Body of pancreas (tissue), 4 donors: ENCODE measurements at places on chromosomes 7 and 10.

DNA sequence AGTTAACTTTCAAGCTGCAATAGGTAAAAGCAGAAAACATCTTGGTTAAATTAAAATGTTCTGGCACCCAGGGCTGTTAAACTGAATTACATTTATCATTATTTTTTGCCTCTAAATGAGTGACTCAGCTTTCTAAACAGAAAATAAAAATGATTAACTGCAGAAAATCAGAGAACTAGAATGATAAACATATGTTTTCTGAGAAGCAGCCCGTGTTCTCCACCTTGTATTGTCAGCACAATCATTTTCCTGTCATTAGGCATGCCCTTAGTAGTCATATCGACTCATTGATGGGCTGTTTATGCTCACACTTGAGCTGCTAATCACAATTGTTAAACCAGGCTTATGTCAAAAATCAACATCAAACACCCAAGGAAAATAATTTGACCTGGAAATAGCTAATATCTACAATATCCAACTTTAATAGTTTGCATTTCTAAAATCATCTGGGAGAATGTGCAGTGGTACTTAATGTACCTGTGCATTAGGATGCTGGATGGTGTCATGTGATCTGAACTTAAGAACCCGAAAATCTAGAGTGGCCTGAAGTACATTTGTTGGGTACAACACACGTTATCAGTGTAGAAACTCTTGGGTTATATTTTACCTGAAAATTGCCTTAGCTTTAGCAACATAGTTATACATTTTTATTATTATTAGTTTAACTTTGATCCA is 2.3 kb downstream of the MDFIC start:
- no peak for DNase-seq
- H3K4me3 ChIP-seq = no peak overlapping the region
- no peaks in the 10 kb centered on the region for H3K4me1 ChIP-seq
- H3K27me3 ChIP-seq = no peaks in the 10 kb centered on the region
- H3K27ac ChIP-seq = no peak overlapping the region
- H3K36me3 ChIP-seq = no peaks in the 10 kb centered on the region

- no peaks in the 10 kb centered on the region for H3K27me3 ChIP-seq
- H3K27ac ChIP-seq = no peak overlapping the region
- peaks cover 8% of the 10 kb centered on the region for H3K4me1 ChIP-seq
- H3K4me3 ChIP-seq = no peak overlapping the region
- no peaks in the 10 kb centered on the region for H3K36me3 ChIP-seq
Observed at GRCh38 chr10:116989439-116989838, 15.5 kb downstream of the SHTN1 start.

DNA sequence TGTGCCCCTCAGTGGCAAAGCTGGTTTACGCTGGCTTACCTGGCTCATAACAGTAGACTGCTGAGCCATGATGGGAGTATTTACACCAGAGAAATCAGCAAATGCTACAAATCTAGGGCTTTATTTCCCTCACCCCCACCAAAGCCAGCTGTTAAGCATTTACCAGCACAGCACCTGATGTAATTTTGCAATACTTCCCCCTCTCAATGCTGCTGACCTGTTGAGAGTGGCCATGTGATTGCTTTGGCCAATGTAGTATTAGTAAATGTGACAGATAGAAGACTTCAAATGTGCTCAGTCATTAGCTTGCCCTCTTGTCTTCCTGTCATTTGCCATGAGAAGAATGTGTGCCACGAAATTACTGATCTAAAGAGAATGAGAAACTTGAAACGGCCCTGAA is 46.6 kb downstream of the HERPUD2 start:
- no peaks in the 10 kb centered on the region for H3K36me3 ChIP-seq
- H3K27ac ChIP-seq = peak overlapping the region; percentile 79
- no peak overlapping the region for H3K4me3 ChIP-seq

DNA sequence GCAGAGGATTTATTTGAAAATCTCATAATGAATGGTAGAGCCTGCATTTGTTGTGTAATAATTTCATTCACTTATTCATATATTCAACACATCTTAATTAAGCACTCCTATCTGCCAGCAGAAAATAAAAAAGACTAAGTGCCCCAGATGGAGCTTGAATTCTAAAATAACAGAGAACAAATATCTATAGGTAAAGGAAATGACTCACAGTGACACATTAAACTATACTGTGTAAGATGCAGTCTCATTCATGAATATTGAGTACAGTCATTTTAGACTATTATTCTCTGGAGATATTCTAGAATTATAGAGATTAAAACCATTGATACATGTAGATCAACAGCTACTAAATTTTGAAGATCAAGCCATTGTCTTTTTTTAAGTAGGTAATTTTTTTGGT is 72.1 kb downstream of the PTPRZ1 start:
- no peaks in the 10 kb centered on the region for H3K27me3 ChIP-seq
- H3K4me1 ChIP-seq = peaks cover 11% of the 10 kb centered on the region
- H3K27ac ChIP-seq = no peak overlapping the region
- H3K4me3 ChIP-seq = no peak overlapping the region
- no peaks in the 10 kb centered on the region for H3K36me3 ChIP-seq

DNA sequence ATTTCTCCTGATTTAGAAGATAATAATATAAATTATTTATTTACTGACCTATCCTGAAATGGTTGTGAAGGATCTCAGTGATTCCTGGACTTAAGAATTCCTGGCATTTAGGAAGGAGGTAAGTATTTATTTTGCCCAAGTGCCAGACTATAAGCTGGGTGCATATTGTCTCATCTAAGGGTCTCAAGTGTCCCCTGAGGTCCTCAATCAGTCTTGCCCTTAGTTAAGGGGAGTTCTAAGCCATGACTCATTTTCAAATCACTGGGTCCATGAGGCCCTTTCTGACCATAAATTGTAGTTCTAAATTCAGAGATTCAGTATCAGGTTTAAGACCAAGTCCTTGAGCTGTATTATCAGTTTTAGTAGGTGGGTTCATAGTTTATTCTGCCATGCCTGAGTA is 251.6 kb upstream of the MEOX2 start:
- no peak overlapping the region for H3K4me3 ChIP-seq
- no peaks in the 10 kb centered on the region for H3K36me3 ChIP-seq
- H3K27ac ChIP-seq = no peak overlapping the region
- H3K4me1 ChIP-seq = no peaks in the 10 kb centered on the region
- DNase-seq = no peak

GRCh38 chr7:55490099-55490498 is 82.2 kb downstream of the VOPP1 start:
- H3K36me3 ChIP-seq = no peaks in the 10 kb centered on the region
- DNase-seq = no peak
- H3K4me3 ChIP-seq = no peak overlapping the region
- H3K4me1 ChIP-seq = no peaks in the 10 kb centered on the region

GRCh38 chr10:133405844-133406527 is 12.0 kb downstream of the MTG1 start:
- H3K36me3 ChIP-seq = peaks cover 15% of the 10 kb centered on the region
- H3K27me3 ChIP-seq = no peaks in the 10 kb centered on the region
- no peak overlapping the region for H3K4me3 ChIP-seq

DNA sequence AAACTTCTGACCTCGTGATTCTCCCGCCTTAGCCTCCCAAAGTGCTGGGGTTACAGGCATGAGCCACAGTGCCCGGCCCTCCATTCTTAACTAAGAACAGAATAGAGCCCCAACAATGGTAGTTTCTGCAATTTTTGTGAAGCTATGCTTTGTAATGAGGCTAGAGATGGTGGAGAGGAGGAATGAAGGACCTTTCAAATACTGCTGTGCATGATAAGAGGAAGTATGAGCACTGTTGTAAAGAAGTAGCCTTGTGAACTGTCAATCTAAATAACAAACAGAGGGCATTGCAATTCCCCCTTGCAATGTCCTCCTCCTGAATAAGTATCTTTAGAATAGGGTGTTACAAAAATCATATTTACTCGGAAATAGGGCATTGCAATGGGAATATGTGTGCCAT is 70.2 kb downstream of the EVX1 start:
- H3K27me3 ChIP-seq = no peaks in the 10 kb centered on the region
- no peaks in the 10 kb centered on the region for H3K4me1 ChIP-seq
- no peak overlapping the region for H3K27ac ChIP-seq
- DNase-seq = no peak

DNA sequence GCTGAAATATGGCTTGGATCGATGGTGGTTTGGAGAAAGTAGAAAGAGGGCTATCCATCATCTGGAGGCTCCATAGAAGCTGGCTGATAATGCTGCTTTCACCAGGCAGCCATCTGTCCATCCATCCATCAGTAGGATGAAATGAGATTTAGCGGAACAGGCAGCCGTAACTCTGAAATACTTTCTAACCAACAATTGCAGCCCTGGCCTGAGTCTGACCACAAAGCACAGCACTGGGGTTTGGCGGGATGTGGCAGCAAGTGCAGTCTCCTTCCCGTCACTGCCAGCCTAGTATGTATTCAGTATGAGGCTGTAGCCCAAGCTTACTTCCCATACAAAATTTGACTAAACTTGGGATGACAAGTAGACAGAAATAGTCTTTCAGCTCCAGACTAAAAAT is 38.0 kb downstream of the R3HCC1L start:
- no peak overlapping the region for H3K4me3 ChIP-seq
- H3K4me1 ChIP-seq = no peaks in the 10 kb centered on the region
- H3K36me3 ChIP-seq = no peaks in the 10 kb centered on the region

DNA sequence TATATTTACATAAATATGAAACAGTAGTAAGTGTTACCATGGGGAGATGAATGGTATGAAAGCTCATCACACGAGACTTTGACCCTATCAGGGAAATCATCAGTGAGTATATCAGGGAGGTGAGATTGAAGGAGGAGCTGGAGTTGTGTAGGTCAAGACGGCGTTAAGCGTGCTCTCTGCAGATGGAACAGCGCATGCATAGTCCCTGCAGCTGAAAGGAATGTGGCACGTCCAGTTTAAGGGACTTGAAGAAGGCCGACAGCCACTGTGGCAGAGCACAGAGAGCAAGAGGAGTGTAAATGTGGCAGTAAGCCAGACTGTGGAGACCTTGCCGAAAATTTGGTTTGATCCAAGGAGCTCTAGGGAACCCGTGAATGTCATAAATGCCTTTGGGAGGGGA is 38.9 kb downstream of the POU6F2 start:
- no peak overlapping the region for H3K4me3 ChIP-seq
- no peaks in the 10 kb centered on the region for H3K27me3 ChIP-seq
- no peak overlapping the region for H3K27ac ChIP-seq
- no peaks in the 10 kb centered on the region for H3K36me3 ChIP-seq
- H3K4me1 ChIP-seq = peaks cover 4% of the 10 kb centered on the region

- no peak overlapping the region for H3K27ac ChIP-seq
- no peak for DNase-seq
- H3K4me3 ChIP-seq = no peak overlapping the region
- no peaks in the 10 kb centered on the region for H3K27me3 ChIP-seq
- no peaks in the 10 kb centered on the region for H3K4me1 ChIP-seq
Observed at GRCh38 chr10:95840121-95840520, 67.7 kb upstream of the CC2D2B start.

GRCh38 chr7:151764056-151764920 is 112.6 kb downstream of the PRKAG2 start:
- H3K4me1 ChIP-seq = no peaks in the 10 kb centered on the region
- H3K4me3 ChIP-seq = no peak overlapping the region
- H3K27ac ChIP-seq = no peak overlapping the region
- no peak for DNase-seq
- H3K27me3 ChIP-seq = no peaks in the 10 kb centered on the region

- H3K4me3 ChIP-seq = no peak overlapping the region
- H3K36me3 ChIP-seq = no peaks in the 10 kb centered on the region
- no peak for DNase-seq
- H3K27me3 ChIP-seq = no peaks in the 10 kb centered on the region
- H3K4me1 ChIP-seq = no peaks in the 10 kb centered on the region
Observed at GRCh38 chr10:26650406-26650805, 47.1 kb upstream of the PDSS1 start.

- H3K27ac ChIP-seq = peak overlapping the region; percentile 76
- no peaks in the 10 kb centered on the region for H3K27me3 ChIP-seq
- peak overlapping the region; percentile 65 for H3K4me3 ChIP-seq
- H3K4me1 ChIP-seq = peaks cover 19% of the 10 kb centered on the region
Observed at GRCh38 chr10:72625276-72625607, 637 bp downstream of the MICU1 start.

DNA sequence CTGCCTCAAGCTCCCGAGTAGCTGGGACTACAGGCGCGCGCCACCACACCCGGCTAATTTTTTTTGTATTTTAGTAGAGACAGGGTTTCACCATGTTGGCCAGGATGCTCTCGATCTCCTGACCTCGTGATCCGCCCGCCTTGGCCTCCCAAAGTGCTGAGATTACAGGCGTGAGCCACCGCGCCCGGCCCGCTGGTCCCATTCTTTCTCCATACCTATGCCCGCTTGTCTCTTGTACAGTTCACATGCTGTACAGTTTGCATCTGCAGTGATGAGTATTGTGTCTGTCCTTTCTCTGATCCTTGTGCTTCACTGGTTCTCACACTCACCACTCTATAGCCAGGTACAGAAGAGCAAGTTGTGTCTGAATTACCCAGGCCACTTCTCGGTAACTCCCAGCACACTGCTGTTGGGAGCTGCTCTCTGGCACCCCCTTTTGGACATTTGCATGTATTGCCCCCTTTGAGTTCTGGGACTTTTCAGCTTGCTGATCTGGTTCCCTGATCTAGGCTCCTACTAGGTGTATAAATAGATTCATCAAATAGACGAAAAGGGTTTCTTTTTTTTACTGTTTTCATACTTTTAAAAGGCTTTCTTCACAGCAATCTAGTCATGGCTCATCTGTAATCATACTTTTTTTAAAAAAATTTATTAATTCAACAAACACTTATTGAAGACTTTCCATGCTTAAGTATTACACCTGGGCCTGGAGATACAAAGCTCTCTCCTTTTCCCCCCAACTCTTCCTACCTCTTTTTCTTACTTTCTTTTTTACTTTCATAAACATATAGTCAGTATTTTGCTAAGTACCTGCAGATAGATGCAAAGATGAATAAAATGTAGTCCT is 53.5 kb downstream of the AOAH start:
- peak; percentile 70 for DNase-seq
- H3K4me3 ChIP-seq = no peak overlapping the region
- no peaks in the 10 kb centered on the region for H3K27me3 ChIP-seq
- no peaks in the 10 kb centered on the region for H3K4me1 ChIP-seq
- no peaks in the 10 kb centered on the region for H3K36me3 ChIP-seq

GRCh38 chr7:96727534-96728088 is 18.0 kb upstream of the SEM1 start:
- no peaks in the 10 kb centered on the region for H3K27me3 ChIP-seq
- H3K27ac ChIP-seq = no peak overlapping the region
- H3K4me1 ChIP-seq = no peaks in the 10 kb centered on the region
- no peak overlapping the region for H3K4me3 ChIP-seq
- no peaks in the 10 kb centered on the region for H3K36me3 ChIP-seq

DNA sequence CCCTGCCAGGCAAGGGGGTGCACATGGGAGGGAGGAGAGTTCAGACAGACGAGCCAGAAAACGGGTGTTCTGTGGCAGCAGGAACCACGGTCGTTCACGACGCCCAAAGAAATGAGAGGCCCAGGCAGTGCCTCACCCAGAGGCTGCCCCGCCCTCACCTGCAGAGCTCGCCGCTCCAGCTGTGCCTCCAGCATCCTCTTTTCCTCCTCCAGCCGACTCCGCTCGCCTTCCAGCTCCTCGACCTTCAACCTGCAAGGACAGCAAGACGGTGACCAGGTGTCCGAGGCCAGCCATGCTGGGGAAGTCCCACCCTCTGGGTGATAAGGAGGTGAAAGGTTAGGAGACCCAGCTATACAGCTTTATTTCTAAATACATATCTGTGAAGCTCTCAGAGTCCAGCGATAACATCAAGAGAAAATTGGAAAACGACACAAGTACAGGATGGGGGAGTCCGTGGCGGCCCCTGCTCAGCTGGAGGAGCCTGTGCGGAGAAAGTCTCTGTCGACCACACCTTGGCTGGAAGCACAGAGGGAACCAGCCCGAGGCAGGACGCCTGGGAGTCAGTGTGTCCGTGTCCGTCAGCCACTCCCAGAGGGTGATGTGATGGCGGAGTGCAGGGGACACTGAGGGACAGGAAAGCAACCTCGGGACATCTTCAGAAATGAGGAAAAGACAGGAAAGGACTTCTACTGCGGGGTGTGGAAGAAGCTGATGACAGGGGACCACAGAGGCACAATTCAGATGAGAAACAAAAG is 275.1 kb downstream of the MAD1L1 start:
- no peak overlapping the region for H3K27ac ChIP-seq
- no peak overlapping the region for H3K4me3 ChIP-seq
- no peaks in the 10 kb centered on the region for H3K4me1 ChIP-seq
- no peaks in the 10 kb centered on the region for H3K36me3 ChIP-seq
